ENCODE measurements at places on chromosomes 4 and X.

- DNase-seq = peak; percentile 6
Measured at GRCh38 chrX:76279007-76279406, 106.1 kb downstream of the PBDC1 start.

DNA sequence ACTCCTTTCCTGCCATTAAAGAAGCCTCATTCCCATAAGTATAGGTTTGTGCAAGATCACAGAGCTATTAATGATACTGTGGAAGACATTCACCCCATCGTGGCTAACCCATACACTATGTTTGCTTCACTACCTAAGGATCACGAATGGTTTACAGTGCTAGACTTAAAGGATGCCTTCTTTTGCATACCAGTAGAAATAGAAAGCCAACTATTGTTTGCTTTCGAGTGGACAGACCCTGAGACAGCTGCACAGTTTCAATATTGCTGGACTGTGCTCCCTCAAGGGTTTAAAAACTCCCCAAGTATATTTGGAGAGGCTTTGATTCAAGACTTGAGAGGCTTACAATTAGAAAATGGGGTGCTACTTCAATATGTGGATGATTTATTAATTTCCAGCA is 16.0 kb upstream of the PAPSS1 start:
- DNase-seq = no peak

DNA sequence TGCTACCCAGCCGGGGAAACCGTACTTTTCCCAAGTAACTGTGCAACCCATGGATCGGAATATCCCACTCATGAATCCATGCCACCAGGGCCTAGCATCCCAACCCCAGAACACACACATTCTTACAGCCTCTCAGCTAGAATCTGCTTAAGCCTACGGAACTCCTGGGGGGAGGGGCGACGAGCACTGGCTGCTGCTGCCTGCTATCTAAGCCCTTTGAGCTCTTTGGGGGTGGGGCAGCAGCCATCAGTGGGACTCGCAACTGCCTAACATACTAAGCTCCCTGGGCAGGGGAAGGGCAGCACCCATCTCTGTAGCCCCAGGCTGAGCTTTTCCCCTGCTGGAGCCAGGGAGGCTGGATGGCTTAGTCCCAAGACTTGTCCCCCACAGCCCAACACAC is 28.6 kb downstream of the NUDT10 start:
- no peak for DNase-seq

DNA sequence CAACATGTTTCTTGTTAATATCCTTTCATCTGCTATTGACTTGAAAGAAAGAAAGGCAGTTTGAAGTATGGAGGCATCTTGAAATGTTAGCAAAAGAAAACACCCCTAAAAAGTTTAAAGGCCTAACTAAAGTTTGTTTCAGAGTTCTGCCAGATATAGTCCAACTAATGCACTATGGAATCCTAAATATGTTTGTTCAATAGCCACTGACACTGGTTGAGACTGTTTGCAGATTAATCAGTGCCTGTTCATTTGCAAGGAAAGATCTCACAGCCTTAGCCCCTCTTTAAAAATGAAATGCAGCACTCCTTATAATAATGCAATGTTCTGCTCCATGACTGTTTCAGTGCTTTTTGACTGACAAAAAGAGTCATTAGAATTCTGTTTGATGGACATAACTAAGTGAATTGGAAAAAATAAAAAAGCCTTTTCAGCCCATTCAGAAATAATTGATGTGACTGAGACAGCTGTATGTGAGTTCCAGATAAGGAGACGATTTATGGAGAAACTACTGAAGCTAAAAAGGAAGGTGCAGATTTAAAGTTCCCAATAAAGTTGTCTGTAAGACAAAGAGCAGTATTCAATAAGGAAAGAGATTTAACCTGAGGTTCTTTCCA is 192.0 kb downstream of the PCDH7 start:
- DNase-seq = no peak

GRCh38 chr4:25129917-25130316 is 30.3 kb downstream of the SEPSECS start:
- no peak for DNase-seq

DNA sequence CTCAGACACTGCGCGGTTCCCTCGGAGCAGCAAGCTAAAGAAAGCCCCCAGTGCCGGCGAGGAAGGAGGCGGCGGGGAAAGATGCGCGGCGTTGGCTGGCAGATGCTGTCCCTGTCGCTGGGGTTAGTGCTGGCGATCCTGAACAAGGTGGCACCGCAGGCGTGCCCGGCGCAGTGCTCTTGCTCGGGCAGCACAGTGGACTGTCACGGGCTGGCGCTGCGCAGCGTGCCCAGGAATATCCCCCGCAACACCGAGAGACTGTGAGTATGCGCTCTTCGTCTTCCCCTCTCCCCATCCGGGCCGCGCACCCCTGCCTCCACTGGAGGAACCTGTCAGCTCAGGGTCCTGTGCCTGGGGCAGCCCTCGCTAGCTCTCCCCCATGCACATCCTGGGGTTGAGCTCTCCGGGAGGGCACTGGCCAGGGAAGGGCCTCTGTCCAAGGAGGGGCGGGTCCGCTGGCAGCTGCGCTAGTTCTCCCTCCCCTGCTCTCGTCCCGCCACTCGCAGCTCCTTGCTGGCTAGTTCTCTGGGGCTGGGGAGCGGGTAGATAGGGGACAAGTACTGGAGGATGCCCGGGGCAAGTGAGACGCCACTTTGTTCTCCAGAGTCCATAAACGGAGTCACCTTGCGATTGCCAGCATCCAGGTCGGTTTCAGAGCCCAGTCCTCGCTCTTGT is 2.2 kb downstream of the SLIT2 start:
- DNase-seq = no peak

GRCh38 chr4:188408244-188409030 is 269.2 kb downstream of the TRIML1 start:
- DNase-seq = no peak

Measured in A549 (cell line).